Stimulated activated CD4-positive, alpha-beta T cell treated with anti-CD3 and anti-CD28 coated beads, TNF-alpha, amount 100 ng/mL, for 1 hour (primary cell): ENCODE measurements at places on chromosomes 7 and 10.

GRCh38 chr7:18426564-18427226 is 68.9 kb upstream of the HDAC9 start:
- no peak for DNase-seq

DNA sequence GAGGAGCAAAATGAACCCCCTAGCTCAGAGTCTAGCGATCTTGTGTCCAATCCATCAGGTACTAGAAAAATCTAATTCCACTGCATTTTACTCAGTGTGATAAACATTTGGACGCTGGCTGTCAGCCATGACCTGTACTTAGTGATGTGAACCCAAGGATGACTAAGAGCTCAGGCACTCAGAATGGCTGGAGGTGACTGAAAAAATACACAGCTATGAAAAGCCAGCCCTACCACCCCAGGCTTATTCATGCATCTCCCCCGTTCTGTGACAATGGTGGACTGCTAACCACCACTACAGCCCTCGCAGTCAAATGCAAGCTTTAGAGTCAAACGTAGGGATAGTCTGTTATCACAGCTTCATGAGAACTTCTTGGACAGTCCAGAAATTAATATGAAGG is 14.9 kb downstream of the AFAP1L2 start:
- no peak for DNase-seq

DNA sequence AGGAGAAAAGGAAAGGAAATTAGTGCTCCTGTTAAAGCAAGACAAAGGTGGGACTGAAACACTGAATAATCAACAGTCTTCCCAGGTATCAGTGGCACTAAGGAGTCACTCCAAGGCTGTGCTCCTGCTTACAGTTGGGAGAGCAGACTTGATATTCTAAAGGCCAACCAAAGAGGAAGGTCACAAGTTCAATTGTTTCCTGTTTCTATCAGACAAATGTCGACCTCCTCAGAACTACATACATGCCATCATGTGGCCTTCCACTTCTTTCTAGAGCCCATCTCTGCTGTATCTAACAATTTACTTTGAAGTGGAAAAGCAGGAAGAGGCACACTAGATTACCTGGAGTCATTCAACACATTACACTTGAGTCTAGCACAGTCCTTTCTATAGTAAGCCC is 3.4 kb downstream of the ZNF239 start:
- DNase-seq, result no peak

- DNase-seq, result no peak
These were observed 245.6 kb upstream of the ETV1 start for GRCh38 chr7:14235056-14235455.

GRCh38 chr7:73712773-73713172 is 6.7 kb downstream of the STX1A start:
- no peak for DNase-seq

DNA sequence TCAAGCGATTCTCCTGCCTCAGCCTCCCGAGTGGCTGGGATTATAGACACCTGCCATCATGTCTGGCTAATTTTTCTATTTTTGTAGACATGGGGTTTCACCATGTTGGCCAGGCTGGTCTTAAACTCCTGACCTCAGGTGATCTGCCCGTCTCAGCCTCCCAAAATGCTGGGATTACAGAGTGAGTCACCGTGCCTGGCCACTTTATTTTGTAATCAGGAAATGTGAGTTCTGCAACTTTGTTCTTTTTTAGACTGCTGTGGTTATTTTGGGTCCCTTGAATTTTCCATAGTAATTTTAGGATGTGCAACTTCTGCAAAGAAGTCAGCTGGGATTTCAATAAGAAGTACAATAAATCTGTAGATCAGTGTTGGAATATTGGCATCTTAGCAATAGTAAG is 96.8 kb downstream of the CYTH3 start:
- DNase-seq, result no peak

DNA sequence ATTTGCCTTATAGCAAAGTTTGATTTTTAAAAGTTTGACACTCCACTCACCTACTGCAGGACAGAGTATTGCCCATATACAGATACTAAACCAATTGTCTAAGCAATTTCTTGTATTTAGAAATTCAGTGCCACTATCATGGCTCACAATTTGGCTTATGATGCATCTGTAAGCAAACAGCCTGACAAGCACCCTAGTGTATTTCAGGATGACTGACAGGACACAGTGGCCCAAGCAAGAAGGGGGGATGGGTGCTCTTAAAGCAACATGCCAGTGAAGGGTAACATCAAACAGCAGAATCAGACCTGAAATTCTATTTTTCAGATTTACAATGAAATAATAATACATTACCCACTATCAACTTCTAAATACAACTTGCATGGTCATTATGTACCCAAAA is 30.5 kb downstream of the CTNNA3 start:
- DNase-seq, result no peak

- no peak for DNase-seq
These were observed 276.8 kb upstream of the GRM3 start for GRCh38 chr7:86366946-86367345.

DNA sequence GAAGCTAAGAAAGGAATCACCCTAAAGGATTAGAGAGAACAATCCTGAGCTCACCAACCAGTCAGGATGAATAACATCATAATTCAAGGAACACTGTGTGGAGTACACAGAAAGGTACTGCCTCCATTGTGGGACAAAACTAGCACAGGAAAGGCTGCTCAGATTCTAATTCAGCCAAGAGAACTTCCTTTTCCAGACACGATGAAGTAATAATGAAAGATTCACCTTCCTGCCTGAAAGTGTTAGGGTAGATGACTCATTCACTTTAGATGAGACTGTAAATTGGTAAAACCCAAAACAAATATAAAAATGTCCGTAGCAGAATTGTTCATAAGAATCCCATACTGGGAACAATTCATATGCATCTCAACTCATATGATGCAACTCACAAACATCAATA is 167.2 kb downstream of the CDC14C start:
- DNase-seq, result no peak

GRCh38 chr10:7162331-7162730 is 248.5 kb downstream of the SFMBT2 start:
- no peak for DNase-seq

GRCh38 chr10:22386503-22386902 is 41.2 kb downstream of the SPAG6 start:
- DNase-seq, result no peak

GRCh38 chr7:137667633-137668387 is 179.0 kb downstream of the DGKI start:
- no peak for DNase-seq

- DNase-seq, result no peak
These were observed 27.0 kb downstream of the PAPOLB start for GRCh38 chr7:4834601-4835397.

- DNase-seq, result no peak
These were observed 608.8 kb downstream of the PARD3 start for GRCh38 chr10:34206078-34206934.

DNA sequence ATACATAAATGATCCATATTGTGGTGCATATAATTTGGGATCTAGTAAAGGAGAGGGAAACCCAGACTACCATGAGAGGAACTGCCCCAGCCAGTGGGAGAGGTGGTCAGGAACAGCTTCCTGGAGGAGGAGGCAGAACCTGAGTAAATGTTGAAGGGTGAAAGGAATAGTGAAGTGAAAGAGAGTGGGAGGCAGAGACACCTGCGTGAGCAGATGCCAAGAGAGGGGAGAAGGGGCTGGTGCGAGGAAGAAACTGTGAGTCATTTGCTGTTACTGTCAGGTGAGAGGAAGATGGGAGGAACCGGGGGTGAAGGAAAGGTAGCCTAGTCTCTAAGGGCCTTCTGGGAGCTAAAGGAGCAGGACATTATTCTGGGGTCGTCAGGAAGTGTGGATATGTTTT is 294.8 kb downstream of the GRID1 start:
- no peak for DNase-seq

GRCh38 chr10:16392531-16393069 is 44.2 kb upstream of the PTER start:
- DNase-seq, result no peak

- DNase-seq, result no peak
These were observed 61.4 kb downstream of the BICC1 start for GRCh38 chr10:58574058-58574457.

DNA sequence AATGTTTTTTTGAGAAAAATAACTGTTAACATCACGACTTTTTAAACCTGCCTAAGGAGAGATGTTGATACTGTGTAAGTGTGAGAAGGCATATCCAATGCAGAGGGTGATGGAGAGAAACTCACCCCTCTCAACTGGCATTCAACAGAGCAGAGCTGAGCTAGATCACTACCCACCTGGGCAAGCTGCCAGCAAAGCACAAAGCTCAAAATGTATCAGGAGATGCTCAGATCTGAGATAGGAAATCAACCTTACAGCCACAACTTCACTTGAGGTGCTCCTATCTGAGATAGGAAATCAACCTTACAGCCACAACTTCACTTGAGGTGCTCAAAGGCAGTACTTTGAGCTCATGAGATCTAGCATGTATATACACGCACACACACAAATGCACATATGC is 151.5 kb upstream of the PDE1C start:
- no peak for DNase-seq

DNA sequence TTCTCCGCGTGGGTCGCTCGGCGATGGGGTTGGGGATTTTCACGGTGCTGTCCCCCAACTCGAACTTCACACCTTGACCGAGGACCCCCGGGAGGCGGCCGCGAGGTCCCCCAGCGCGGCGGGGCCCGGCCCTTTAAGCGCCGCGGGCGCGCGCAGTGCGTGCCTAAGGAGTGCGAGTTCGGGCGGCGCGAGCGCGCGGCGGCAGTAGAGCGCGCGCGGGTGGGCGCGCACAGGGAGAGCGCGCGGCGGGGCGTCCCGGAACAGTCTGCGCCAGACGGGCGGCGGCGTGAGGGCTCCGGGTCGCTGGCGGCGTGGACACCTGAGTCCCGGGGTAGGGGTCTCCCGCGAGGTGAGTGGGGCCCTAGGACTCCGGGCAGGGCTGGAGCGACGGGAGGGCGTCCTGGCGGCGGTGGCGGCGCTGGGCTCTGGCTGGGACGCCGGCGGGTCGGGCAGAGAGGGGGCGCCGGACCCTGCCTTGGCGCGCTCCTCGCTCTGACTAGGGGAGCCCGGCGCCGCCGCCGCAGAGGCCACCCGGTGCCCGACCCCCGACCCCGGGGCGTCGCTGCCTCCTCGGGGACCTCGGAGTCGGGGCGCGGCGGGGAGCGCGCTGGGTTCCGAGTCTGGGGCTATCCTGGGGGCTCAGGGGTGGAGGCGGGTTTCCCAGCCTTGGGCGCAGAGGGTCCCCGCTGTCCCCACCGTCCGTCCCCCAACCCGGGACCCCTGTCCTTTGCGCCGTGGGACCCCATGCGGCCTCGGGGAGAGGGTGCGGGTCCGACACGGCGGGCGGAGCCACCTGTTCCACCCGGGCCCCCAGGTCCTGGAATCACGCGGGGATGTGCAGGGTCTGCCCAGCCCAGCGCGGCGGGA is at the start of gene PROSER2:
PROSER2 (plus strand) TSS at position 235 of the 867 bp plus-strand sequence. CDS start 28,722 bp downstream, outside the sequence.
- no peak for DNase-seq

- no peak for DNase-seq
These were observed 41.9 kb downstream of the ENO4 start for GRCh38 chr10:116891208-116891607.

DNA sequence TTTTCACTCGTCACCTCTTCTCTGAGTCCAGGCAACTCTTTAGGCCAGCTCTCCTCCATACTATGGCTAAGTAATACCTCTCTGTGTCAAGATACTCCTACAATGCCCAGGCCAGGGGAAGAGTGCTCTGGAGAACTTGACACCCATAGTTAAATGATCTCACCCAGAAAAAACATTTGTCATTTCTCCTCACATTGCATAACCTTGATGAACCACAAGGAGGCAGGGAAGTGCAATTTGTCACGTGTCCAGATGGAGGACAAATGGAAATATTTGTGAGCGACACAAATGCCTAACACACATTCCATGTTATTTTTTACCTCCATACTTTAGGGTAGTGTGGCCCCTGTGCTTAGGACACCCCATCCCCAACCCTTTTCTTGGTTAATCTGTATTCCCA is 78.3 kb downstream of the HTR7 start:
- no peak for DNase-seq

DNA sequence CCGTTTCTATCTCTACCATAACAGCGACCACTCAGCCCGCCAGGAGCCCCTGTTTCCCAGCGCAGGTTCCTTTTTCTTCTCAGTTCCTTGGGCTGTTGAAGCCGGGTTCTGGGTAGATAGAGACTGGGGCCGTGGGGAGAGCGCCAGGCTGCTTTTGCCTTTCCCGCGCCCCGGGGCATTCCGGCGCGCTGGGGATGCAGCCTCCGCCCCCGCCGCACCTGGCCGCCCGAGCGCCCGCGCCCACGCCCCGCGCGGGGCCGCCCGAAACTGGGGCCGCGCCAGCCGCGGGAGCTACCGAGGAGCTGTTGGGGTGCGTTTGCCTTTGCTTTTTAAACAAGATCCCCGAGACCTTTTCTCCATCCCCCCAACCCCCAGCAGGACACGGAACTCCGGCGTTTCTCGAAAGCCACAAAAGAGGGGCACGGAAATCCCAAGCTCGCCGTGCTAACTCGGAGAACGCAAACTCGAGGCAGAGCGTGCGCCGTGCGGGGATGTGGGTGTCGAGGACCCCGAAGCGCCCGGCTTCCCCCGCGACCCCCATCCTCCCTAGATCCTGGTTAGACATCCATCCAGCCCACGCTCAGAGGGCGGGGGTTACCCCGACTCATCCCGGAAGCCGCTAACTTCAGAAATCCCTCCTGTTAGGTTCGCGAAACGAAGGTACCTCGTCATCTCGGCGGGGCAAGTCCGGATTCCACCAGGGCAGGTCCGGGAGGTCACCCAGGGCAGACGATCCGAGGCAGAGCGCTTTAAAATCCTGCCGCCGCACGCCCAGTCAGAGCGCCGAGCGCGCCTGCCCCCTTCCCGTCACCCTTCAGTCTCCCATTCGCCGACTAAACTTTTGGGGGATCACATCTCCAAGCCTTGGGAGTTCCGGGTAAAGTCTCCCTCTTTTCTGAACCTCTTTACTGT is 1.0 kb downstream of the GRM8 start:
- no peak for DNase-seq

DNA sequence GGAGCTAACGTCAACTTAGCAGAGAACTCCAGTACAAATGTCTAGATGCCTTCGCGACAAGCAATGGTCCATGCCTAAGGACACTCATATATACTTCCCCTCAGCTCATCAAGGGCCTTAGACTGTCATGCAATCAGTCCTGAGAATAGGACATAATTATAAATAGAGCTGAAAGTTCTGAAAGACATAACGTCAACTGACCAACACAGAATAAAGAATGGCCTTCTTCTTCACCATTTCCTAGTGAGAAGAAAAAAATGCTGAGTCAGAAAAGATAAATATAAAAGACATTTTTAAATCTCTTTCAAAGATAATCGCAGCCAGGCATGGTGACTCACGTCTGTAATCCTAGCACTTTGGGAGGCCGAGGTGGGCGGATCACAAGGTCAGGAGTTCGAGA is 83.2 kb downstream of the ARMH3 start:
- DNase-seq, result no peak

- DNase-seq, result no peak
These were observed 166.6 kb downstream of the INHBA start for GRCh38 chr7:41536122-41536872.

DNA sequence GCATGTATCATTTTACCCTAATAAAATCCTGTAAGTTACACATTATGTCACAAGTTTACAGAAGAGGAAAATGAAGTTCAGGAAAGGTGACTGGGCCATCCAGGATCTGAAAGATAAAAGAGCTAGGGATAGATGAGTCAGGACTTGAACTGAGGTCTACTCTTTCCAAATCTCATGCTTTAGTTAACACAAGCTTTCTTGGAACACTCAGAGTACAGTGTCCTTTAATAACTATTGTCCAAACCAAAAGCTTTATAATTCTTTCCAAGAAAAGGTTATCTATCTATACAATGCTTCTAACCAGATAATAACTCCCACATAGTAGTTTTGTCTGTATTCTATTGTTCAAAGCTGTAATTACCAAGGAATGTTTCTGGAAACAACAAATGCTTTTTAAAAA is 164.6 kb downstream of the LRRN3 start:
- DNase-seq, result no peak
